ENCODE measurements at places on chromosomes 1 and 21.
A peak's percentile ranks its signal among the peaks of the same experiment; 100 is the strongest.

DNA sequence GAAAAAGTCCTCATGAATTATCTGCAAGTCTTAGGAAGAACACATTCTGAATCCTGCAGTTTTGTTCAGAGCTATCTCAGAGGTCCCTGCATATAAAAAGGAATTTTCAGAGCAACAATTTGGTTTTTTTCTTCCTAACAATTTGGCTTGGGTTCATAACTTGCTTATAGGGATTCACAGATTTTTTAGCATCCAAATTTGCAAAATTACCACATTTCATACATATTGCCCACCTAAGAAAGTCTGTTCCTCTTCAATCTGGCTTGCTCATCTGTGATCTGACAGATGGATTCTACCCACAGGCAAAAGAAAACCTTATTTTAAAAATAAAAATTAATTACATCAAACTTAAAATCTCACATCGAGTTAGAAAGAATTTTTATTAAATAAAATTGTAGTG is 714.4 kb upstream of the NCAM2 start:
- no peak for DNase-seq

GRCh38 chr1:203422116-203422515 is 53.5 kb upstream of the PRELP start:
- no peak for DNase-seq

DNA sequence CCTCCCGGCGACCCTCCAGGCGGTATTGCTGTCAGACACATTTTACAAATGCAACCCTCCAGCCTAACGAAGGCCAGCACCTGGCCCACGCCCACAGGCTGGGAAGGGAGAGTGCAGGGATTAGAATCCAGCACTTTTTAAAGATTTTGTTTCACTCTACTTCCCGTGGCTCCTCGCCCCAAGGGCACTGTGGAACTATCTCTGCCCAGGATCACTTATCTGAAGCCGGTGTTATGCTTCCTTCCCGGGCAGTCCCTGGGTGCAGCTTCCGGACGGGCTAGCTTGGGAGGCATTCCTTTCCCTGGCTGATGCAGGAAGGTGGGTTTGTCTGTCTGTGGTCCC is 35.8 kb downstream of the CCN1 start:
- DNase-seq, result no peak

- DNase-seq, result no peak
These were observed 15.6 kb downstream of the SLC26A9 start for GRCh38 chr1:205927676-205928075.

DNA sequence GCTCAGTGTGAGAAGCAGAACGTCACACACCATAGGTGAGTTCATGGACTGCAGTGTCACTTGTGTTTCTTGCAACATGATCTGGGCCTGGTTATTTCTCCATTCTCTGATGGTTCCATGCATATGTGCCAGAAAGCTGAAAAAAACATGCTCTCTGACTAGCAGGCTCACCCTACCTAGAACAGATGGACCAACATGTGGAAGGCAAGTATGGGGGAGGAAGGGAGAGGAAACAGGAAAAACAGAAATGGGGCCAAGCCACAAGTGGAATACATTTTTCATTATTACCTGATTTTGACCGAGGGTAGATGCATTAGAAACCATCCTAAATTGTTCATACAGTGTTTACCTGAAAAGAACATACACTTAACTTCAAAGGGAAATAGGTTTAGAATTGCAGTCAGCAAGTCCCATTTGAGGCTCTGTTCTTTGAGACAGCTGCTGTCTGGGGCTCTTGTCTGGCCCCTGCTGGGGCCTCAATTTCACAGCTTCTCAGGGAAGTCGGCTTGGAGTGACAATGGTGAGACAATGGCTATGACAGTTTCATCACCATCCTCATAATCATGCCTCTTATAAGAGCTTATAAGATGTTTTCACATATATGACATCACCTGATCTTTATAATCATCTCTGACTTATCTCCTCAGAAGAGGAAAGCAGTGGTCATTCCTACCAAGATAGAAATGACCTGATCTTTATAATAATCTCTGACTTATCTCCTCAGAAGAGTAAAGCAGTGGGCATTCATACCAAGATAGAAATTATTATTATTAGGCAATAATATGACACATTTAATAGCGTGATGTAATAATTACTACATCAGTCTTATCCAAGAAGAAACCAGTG is 327.3 kb downstream of the SIPA1L2 start:
- DNase-seq, result no peak

DNA sequence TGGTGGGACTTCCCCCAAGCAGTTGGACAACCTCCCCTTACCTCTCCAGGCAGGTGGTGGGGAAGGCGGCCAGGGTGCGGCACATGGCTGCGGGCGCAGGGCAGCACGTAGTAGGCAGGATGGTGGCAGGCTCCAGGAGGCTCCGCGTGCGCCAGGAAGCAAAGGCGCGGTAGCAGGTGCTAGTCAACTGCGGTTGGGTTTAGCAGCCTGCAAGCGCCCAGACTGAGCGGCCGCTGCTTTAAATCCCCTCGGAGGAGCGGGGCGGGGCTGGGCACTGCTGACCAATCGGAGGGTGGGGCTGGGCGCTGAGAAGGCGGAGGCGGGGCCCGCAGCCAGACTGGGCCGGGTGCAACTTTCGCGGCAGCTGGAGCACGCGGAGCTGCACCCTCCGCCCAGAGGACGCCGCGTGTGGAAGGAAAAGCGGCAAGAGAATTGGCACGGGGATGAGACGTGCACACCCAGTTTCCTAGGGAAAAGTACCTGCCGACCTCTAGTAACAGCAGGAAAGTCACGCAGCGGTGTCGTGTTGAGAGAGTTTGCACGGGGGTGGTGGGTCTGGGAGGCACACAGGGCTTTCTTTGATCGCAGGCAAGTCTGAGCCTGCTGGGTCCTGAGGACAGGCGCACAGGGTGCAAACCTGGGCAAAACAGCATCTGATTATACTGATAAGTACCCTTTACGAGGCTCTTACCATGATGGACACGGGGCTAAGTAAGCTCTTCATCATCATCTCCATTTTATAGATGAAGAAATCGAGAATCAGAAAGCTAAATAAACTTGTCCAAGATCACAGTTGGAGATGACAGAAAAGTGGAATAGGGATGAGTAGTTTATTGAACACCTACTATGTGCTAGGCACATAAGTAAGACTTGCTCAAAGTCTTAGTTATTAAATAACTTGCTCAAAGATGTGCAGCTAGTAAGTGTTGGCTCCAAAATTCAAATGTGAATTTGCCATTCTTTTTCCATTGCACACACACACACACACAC is at the start of gene RGS16:
Gene RGS16 (minus strand): TSS at position 215 of the 990 bp plus-strand sequence. CDS start 130 bp downstream, at position 85.
- peak; percentile 92 for DNase-seq

DNA sequence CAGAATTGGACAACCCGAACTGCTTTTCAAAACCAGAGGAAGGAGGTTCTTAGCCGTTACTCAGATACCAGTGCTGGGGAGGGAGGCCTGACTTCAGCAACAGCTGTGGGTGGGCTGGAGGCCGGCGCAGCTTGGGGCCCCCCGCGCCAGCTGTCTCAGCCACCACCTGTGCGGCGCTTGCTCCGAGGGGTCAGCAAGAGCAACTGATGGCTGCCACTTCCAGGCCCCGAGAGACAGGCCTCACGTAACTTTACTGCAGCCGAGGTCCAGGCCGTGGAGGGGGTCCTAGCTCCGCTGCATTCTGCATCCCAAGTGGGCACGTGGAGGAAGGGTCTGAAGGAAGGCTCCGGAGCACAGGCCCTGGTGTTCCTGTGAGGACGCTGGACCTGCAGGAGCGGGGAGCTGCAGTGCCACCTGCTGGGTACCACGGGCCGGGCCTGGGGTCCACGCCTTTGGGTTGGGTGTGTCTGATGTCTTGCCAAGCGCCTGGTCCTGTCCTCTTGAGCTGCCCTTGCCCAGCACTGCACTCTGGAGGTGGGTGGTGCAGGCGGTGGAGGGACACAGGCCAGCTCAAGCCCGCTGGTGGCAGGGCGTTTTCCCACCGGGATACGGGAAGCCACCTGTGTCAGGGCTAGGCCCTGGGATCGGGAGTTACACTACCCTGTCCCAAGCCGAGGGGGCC is 9.8 kb downstream of the THAP3 start:
- DNase-seq, result peak; percentile 45

GRCh38 chr1:34373912-34374311 is 197.2 kb downstream of the C1orf94 start:
- DNase-seq, result no peak

DNA sequence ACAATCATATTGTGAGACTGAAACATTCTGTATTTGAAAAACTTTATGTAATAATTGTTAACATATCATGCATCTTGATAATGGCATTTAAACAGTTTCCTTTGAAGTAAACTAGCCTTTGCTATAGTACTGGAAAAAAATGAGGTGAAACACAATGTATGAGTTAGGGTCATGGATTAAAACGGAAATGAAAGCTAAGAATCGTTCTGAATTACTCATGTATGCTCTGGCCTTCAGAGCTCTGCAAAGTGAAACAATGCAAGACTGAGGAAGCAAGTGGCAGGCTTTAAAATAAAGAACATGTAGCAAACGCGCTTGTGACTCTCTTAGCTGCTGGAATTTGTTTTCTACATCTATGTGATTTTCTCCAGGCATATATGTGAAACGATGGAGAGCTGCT is 317.1 kb downstream of the DPYD start:
- DNase-seq, result no peak

DNA sequence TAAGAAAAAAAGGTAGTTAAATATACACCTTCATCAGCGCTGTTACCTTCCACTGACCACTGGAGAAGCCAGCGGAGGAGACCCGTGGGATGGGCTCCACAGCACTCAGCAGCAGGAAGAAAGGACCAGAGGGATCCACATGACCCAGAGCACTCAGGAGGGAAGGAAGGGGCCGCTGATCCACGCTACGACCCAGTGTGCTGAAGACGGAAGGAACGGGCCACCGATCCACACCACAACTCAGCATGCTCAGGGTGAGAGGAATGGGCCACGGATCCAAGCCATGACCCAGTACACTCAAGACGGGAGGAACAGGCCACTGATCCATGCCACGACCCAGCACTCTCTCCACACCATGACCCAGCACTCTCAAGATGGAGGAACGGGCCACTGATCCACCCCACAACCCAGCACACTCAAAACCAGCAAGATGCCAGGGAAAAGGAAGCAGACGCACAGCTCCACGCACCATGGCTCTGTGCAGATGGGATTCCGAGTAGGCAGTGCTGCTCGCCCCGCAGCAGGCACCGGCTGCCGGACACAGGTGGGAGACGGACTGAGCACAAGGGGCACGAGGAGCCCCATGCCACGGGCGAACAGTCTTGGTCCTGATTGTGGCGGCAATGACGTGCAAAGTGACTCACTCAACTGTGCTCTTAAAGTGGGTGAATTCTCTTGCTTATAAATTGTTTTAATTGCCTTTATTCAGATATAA is 8.7 kb downstream of the WRAP73 start:
- DNase-seq, result no peak

- peak; percentile 82 for DNase-seq
These were observed 30.9 kb upstream of the CACYBP start for GRCh38 chr1:174968750-174969244.

All from CD4-positive, alpha-beta T cell treated with Interleukin-21 for 1 hour (primary cell).